ENCODE measurements at places on chromosomes 16 and 17. TPM values are rescaled to one million over a fixed set of nuclear protein-coding genes. Genes with fewer than 3 reads are reported as not detected.
A peak's percentile ranks its signal among the peaks of the same experiment; 100 is the strongest.

DNA sequence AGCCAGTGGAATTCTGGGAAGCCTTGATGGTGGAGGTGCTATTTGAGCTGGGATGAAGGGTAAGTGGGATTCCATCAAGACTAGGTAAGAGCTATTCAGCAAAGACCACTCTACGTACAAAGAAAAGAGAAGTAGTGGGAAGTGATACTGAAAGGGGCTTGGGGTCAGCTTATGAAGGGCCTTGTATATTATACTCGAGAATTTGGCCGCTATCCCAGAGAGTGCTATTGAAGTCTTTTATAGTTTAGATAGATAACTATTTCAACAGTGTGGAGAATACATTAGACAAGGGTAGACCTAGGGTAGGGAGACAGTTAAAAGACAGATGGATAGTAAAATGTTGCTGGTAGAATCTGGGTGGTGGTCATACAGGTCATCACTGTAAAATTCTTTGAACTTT is 10.3 kb downstream of the DNAH2 start:
- no peak for DNase-seq
- no peak overlapping the region for H3K27ac ChIP-seq
- H3K4me3 ChIP-seq = no peak overlapping the region
- H3K4me1 ChIP-seq = no peaks in the 10 kb centered on the region
- H3K36me3 ChIP-seq = no peaks in the 10 kb centered on the region

- no peaks in the 10 kb centered on the region for H3K27me3 ChIP-seq
- DNase-seq = no peak
- no peaks in the 10 kb centered on the region for H3K4me1 ChIP-seq
- H3K36me3 ChIP-seq = no peaks in the 10 kb centered on the region
- no peak overlapping the region for H3K4me3 ChIP-seq
These were observed 676.6 kb downstream of the TOX3 start for GRCh38 chr16:51870296-51870854.

DNA sequence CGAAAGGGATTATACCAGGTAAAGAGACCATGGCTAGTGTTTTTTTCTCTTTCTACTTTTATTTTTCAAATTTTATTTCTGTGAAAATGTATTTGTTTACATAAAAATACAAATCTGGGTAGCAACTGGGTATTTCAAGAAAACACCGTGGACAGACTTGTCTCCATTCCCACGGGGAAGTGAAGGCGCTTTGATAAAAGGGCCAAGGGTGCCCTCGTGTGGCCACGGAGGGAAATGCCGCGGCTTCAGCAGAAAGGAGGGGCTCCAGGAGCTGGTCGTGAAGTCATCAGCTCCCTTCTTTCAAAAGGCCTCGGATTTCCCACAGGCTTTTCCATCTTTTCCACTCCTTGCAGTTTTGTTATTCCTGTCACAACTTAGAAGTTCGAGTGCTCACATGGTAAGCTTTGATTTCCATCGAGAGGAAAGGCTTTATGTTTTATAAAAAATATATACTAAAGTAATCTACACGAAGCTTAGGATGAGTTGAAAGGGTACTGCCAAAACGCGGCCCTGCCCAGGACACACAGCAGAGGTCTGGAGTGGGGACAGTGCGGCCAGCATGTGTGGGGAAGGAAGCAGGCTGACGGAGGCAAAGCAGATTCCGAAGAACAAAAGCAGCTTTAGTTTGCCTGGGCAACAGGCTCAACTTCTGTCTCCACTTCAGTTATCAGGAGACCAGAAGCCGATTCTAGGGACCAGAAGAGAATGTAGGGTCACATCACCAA is 15.3 kb upstream of the MNT start:
- no peak overlapping the region for H3K4me3 ChIP-seq
- H3K36me3 ChIP-seq = peaks cover 18% of the 10 kb centered on the region
- no peaks in the 10 kb centered on the region for H3K27me3 ChIP-seq
- no peaks in the 10 kb centered on the region for H3K4me1 ChIP-seq

GRCh38 chr17:67421869-67422273 is 44.8 kb downstream of the PITPNC1 start:
- DNase-seq = peak; percentile 64
- H3K4me3 ChIP-seq = peak overlapping the region; percentile 48
- peaks cover 52% of the 10 kb centered on the region for H3K4me1 ChIP-seq
- H3K27me3 ChIP-seq = no peaks in the 10 kb centered on the region
- H3K27ac ChIP-seq = peak overlapping the region; percentile 74
- peaks cover 11% of the 10 kb centered on the region for H3K36me3 ChIP-seq

SSTR5 gene
- not detected for total RNA-seq

DNA sequence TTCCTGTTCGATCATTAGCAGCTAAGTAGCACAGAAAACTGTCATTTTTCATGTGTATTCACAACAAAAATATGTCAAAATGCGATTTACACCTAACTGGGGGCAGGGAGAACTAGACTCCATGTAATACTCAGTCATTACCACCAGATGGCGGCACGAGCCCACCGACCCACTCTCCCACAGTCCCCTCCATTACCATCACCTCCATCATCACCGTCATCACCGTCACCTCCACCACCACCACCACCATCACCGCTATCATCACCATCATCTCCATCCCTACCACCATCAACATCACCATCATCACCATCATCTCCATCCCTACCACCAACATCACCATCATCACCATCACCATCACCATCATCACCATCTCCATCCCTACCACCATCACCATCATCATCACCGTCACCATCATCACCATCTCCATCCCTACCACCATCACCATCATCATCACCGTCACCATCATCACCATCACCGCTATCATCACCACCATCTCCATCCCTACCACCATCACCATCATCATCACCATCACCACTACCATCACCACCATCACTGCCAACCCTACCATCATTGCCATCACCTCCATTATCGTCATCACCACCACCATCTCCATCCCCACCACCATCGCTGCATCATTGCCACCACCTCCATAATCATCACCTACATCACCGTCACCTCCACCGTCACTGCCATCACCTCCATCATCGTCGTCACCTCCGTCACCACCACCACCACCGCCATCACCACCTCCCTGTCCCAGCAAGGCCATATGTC is 14.4 kb downstream of the NDUFAF8 start:
- peak overlapping the region; percentile 14 for H3K27ac ChIP-seq
- H3K4me1 ChIP-seq = no peaks in the 10 kb centered on the region
- DNase-seq = peak; percentile 38
- no peak overlapping the region for H3K4me3 ChIP-seq
- peaks cover 15% of the 10 kb centered on the region for H3K36me3 ChIP-seq

DNA sequence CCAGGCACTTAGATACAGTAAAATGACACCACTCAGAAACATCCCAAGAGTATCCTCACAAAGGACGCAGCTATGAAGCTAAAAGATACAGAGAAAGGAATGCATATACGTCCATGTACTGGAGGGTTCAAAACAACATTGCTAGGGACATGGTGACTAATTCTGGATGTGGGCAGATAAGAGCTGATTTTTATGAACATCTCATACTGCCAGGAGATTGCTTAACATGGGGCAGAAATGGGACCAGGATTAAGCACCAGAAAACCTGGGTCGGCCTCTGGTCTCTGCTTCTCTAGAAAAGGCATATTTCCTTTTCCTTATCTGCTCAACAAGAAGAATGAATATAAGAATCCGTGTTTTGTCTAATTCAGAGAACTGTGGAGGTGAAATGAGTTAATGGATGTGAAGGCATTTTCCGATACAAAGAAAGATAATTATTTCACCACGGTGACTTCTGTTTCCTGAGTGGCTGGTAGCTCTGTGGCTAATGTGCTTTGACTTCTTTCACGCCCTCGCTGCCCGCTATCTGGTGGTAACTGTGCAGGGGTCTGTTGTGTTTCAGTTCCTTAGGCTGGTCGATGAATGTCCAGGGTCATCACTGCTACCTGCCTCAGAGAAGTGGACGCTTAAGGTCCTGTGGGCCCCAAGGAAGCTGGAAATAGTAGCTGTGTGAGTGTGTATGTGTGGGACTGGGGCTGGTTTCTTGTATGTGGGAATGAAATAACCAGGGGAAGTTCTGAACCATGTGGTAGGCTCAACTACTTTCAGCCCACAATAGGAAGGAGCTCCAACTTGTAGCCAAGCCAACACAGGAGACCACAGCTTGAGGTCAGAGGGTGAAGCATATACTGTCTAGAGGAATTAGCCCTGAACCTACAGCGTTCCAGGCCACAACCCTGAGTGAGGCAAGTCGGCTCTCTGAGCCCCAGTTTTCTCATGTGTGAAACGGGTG is 15.8 kb upstream of the CCL5 start:
- peaks cover 2% of the 10 kb centered on the region for H3K36me3 ChIP-seq
- peak overlapping the region; percentile 94 for H3K27ac ChIP-seq
- DNase-seq = peak; percentile 33
- H3K27me3 ChIP-seq = peaks cover 2% of the 10 kb centered on the region

DNA sequence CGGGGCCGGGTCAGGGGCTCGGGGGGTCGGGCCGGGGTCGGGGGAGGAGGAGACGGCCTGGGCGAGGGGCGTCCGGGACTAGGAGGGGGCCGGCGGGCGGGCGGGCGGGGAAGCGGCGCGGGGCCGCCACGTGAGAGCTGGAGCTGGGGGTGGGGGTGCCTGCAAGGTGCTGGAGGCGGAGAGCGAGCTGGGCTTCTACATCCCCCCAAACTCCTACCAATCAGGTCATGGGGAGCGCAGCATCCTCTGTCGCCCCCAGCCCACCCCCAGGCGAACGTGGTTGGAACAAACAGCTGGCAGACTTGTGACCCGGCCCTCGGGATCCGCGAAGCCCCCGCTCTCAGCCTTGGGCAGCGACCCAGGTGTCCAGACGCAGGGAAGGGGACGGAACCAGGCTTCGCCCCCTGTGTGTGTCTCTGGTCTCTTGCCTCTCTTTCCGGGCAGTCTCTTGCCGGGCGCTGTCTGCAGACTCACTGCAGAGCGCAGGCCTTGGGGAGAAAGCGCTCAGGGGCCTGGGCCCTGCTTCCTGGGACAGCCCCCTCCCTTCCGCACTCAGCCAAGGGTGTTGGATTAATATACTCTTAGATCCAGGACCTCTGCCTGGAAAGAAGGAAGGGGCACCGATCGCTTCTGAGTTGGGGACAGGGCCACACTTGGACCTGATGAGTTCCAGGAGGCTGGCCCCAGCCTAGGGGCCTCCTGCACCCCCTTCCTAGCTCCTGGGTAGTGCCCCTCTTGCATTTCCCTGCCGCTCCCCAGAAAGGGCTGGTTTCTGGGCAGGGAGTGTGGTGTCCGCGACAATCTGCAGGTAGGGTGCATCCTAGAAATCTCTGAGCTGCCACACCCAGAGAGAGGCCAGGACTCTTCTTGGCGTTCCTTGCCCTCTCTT is 722 bp downstream of the RASL10B start:
- H3K36me3 ChIP-seq = peaks cover 12% of the 10 kb centered on the region
- no peak for DNase-seq
- H3K27me3 ChIP-seq = peaks cover 20% of the 10 kb centered on the region

DNA sequence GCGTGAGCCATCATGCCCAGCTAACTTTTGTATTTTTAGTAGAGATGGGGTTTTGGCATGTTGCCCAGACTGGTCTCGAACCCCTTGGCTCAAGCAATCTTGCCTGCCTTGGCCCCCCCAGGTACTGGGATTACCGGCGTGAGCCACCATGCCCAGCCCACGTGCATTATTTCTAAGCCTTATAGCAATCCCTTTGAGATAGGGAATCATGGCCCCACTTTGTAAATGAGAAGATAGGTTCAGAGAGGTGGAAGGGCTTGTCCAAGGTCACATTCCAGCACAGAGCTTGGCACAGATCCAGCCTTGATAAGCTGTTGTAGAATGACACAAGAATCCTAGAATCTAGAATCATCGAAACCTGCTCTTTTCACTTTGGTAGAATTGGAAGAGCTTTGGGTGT is 4.2 kb upstream of the PYCARD start:
- peaks cover 3% of the 10 kb centered on the region for H3K36me3 ChIP-seq
- no peak overlapping the region for H3K4me3 ChIP-seq
- DNase-seq = no peak
- H3K27ac ChIP-seq = no peak overlapping the region

GRCh38 chr17:34519282-34519681 is 60.1 kb upstream of the TMEM132E start:
- peaks cover 3% of the 10 kb centered on the region for H3K27me3 ChIP-seq
- no peaks in the 10 kb centered on the region for H3K36me3 ChIP-seq
- no peak for DNase-seq
- no peaks in the 10 kb centered on the region for H3K4me1 ChIP-seq

DNA sequence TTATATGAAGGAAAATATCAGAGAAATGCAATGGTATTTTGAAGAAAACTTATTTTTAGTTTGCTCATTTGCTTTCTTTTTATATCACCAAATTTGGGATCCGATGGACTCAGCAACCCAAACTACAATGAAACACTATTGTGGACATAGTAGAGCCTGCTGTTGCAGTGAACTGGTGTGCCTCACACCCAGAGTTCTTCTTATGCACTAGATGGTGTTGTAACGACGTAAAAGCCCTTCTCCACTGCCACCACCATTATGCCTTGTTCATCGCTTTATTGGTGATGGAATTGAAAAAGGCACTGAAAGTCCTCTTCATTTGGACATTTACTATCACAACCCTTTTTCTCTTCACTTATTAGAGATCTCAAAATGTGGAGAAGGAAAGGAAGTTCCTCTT is 381.3 kb downstream of the CDH8 start:
- H3K27me3 ChIP-seq = no peaks in the 10 kb centered on the region
- no peaks in the 10 kb centered on the region for H3K36me3 ChIP-seq
- no peaks in the 10 kb centered on the region for H3K4me1 ChIP-seq
- no peak overlapping the region for H3K27ac ChIP-seq
- DNase-seq = no peak

LDHD gene
- 0.26 TPM for total RNA-seq

DNA sequence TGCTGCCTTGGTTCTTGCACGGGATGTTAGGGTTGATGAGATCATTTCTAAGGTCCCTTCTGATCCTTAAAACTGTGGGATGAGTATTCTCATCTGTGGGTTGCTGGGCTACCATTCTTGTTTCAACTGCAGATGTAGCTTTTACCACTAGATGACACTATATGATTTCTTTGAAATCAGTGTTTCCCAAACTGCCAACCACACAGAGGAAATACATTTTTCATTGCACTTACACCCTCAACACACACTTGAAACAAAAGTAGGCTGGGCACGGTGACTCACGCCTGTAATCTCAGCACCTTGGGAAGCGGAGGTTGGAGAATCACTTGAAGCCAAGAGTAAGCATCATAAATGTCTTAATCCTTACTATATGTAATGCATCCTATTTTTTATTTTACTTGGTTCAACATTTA is 15.3 kb downstream of the LCMT1 start:
- peaks cover 29% of the 10 kb centered on the region for H3K4me1 ChIP-seq
- no peaks in the 10 kb centered on the region for H3K27me3 ChIP-seq
- peaks cover 22% of the 10 kb centered on the region for H3K36me3 ChIP-seq
- H3K27ac ChIP-seq = peak overlapping the region; percentile 80

GPR142 gene
- total RNA-seq = not detected

- no peaks in the 10 kb centered on the region for H3K27me3 ChIP-seq
- DNase-seq = no peak
- no peak overlapping the region for H3K27ac ChIP-seq
- H3K4me3 ChIP-seq = no peak overlapping the region
These were observed 38.5 kb downstream of the MPRIP start for GRCh38 chr17:17080781-17081180.
